ENCODE measurements at places on chromosomes 2 and 18.

GRCh38 chr2:137912371-137912770 is 51.9 kb upstream of the HNMT start:
- DNase-seq: no peak

GRCh38 chr2:178946494-178946893 is 103.4 kb downstream of the CCDC141 start:
- DNase-seq: no peak

DNA sequence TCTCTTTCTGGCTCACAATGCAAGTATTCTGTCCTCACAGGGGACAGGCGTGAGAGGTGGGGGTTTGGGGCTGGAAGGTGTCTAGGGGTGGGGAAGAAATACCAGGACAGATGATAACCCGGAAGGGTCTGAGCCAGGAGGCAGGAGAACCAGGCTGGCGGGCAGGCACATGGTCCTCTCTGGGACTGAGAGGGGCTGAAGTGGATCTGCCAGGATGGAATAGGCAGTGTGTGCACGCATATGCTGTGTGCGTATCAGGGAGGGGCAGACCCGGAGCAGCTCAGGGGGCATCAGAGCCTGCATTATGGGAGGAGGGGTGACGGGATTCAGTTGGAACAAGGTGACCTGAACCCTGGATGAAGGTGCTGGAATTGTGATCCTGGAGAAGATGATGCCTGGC is 157.3 kb downstream of the DYSF start:
- no peak for DNase-seq

DNA sequence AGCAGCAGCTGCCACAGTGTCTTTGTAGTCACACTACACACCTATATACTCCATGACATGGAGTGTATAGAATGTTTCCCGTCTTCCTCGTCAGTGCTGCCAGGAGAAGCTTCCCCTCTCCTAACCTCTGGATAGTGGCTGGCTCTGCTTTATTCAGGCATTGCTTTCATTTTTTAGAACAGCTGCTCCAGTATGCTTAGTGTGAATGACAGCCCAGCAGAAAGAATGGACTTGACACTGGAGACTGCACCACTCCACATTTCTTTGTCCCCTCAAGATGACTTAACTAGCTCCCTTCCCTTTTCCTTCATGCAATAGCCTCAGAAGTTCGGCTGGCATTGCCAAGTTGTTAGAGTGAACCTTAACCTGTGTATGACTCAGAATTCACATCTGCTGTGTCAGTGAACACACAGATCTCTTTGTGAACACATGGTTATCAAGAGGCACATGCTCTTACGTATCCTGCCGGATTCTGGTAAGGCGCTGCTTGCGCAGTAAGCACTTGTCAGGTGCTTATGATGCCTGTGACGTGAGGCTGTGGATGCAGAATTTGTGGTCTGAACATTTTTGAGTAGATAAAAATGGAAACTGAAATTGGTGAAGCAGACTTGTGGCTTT is 73.9 kb downstream of the NEDD4L start:
- no peak for DNase-seq

DNA sequence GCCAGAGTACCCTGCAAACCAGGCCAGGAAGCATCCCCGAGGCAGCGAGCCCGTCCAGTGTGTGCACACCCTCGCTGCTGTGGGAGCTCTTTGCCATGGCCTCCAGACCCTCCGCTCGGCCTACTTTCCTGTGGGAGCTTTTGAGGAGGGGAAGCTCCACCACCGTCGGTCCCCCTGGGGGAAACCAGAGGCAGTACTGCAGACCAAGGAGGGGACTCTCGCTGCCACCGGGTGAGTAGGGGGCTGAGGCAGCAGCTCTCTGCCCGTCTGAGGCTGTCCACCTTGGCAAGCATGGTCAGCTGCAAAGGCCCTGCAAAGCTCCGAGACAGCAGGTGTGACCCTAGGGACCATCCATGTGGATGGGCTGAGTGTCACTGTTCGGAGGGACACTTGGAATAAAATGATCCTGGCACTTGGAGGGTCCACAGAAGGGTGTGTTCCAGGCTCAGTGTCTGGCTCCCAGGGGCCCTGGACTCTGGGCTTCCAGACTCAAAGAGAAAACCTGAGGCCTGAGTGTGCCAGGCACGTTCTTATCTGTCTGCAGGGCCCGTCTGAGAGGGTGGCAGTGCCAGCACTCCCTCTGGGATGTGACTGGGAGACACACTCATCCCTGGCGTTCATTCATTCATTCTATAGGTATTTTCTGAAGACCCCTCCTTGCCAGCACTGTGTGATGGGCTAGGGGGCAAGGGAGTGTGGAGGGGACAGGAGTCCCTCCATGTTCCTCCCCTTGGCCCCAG is 282.8 kb upstream of the HS6ST1 start:
- no peak for DNase-seq

DNA sequence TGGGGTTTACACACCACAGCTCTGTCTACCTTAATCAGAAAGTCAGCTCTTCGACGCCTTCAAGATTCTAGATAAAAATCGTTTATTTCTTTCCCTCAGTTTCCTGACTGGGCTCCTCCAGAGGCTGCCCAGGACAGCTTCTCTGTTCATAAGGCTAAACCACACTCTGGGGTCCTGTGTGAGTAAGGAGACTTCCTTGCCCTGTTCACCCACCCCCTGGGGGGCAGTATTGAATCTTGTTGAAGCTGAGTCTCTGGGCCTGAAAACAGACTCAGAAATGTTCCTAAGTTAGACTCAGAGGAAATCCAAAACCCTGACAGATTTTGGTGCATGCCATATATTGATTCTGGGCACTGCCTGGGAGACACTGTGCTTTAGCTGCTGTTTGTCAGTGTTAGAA is 43.0 kb downstream of the G6PC2 start:
- no peak for DNase-seq

DNA sequence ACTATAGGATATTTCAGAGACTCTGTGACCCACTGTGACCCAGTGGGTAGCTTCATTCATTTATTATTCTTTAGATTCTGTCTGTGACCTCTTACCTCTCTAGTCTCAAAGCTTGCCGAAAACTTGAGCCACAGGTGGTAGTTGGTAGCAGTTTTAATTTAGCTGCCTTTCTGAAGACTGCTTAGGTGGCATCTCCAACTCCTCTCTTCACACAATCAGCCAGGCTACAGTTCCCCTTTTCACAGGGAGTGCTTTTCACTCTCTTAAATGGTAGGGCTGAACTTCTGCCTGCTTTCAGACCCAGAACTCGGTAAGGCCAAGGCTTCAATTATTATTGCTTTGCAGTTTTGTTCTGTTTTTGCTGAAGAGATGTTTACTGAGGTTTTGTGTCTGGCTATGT is 349.6 kb downstream of the ARL6IP6 start:
- DNase-seq: no peak

- DNase-seq: no peak
Measured at GRCh38 chr2:88760819-88761598, 69.5 kb downstream of the RPIA start.

- no peak for DNase-seq
Measured at GRCh38 chr2:56981554-56981953, 797.8 kb downstream of the CCDC85A start.

- DNase-seq: no peak
Measured at GRCh38 chr2:200620606-200621390, 35.0 kb downstream of the AOX1 start.

DNA sequence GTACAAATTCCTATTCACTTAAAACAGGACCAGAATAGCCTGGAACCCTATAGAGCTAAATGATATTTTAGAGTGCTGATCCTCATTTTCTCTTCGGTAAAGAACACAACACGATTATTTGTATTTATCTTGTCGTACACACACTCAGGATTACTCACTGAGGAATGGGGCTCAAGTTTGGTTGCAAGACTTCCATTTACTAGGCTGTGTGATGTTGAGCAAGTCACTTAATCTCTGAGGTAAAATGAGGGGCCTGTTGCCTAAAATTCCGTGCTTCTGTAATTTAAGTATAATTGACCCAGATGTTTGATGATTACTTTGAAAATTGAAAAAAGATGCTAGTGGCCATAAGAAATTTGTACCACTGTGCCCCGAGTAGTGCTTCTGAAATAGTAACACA is 42.6 kb upstream of the MAP4K3 start:
- DNase-seq: no peak

DNA sequence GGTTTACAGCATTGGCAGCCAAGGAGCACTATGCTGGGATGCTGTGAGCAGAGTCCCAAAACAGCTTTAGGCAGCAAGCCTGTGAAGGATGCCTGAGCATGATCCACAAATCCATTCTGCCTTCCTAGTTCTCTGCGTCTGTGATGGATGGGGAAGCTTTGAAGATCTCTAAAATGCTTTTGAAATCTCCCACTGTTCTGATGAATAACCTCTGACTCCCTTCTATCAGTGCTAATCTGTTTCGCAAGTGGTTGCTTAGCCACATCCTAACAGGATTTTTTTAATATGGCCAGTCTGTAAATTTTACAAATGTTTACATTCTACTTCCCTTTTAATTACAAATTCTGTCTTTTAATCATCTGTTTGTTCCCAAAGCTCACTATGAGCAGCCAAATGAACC is 319.2 kb downstream of the GULP1 start:
- DNase-seq: no peak

DNA sequence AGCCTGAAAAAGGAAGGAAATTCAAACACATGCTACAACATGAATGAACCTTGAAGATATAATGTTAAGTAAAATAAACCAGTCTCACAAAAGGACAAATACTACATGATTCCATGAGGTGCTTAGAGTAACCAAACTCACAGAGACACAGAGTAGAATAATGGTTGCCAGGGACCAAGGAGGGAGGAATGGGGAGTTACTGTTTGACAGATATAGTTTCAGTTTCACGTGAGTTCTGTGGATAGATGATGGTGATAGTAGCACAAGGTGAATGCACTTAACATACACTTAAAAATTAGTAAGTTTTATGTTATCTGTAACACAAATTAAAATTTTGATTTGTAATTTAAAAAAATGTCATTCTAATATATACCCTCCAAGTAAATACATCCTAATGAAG is 106.9 kb upstream of the ACVR1C start:
- DNase-seq: no peak

GRCh38 chr2:34349527-34349926 is 750.4 kb upstream of the FAM98A start:
- DNase-seq: no peak

- DNase-seq: no peak
Measured at GRCh38 chr18:32911660-32912284, 138.9 kb upstream of the KLHL14 start.

DNA sequence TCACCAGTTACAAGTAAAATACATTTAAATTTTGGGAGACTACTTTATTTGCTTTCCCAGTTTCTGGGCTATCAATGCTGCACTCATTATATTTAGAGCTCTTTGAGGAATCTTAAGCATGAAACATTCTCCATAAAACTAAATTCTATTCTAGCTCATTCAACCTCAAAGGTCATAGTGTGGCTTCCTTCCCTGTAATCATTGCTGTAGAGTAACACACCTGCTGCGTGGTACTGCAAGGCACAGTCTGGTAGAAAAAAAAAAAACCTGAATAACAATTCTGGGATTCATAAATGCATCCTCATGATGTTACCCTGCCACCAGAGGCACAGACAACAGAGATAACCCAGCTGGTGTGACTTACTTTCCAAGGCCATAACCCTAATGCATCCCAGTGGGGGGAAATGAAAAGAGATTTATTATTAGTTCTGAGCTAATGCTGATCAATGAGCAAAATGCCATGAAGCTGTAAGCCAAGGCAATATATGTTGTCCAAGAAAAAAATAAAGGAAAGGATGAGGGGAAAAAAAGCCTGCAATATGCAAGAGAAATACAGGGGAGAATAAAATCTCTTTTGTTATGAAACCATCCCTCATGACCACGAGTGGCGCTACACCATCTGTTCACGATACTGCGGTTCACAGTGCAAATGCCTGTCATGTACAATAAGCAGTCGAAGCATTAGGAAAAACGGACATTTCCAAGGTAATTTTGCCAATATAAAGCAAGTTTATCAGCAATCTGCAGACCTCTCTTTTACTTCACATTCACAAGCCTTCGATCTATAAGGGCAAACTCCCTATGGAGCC is 1481.6 kb upstream of the PIK3C3 start:
- no peak for DNase-seq

GRCh38 chr18:27778925-27779324 is 398.0 kb downstream of the CDH2 start:
- no peak for DNase-seq

DNA sequence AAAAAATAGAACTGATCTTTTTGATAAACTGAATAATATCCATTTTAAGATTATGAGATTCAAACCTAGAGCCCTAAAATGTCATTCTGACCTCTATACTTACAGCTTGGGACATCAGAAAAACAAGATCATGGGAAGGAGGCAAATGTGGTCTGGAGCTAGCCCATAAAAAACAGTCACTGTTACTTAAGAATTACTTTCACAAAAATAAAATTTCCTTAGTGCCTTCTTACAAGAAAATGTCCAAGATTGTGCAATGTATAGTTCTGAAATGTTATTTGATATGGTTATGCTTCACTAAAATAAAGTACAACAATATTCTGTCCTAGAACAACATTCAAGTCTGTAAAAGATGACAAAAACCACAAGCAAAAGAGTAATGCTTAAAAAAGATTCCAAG is 247.6 kb downstream of the DYM start:
- DNase-seq: no peak

DNA sequence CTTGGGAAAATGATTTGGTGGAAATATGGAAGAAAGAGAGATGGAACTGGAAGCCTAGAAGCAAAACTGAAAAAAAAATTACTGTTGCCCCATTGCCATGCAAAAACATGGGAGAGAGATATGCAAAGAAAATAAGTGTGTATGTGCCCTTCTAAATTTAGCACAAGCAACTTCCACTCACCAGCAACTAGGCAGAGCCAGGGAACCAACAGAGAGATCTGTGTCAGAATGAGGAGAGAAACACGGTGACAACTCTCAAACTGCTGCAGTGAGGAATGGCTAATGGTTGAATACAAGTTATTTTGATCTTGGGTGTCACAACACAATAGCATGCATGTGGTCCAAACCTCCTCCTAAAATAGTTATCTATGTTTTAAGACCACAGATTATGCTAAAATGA is 10.9 kb downstream of the DSC2 start:
- no peak for DNase-seq

DNA sequence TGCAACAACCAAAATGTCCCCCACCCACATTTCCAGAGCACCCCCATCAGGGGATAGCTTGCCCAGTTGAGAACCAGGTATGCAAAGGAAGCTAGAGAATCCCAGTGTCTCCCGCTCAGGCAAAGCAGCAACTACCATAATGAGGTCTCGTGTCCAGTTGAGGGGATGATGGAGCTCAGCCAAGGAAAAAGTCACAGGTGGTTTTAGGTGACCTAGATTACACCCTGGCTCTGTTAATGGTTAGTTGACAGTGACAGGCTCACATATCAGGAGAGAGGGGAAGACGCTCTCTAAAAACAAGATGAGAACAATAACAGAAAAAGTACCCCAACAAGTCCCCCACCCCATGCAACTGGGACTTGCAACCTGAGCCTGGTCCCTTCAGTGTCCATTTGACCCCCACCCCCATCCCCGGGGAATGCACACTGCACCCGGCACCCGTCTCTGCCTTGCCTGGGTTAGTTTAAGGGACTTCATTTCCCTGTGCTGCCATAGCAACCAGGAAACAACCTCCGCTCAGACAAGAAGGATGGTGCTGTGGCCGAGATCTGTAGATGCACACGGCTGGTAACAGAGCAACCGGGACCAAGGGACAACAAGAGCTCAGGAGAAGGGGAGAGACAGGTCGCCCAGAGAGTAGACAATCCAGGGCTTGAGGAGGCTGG is at the start of gene KIAA2012:
KIAA2012 (plus strand) TSS at position 519 of the 665 bp plus-strand sequence. CDS start 373 bp downstream, outside the sequence.
- DNase-seq: no peak

Measured in stimulated activated CD8-positive, alpha-beta memory T cell treated with anti-CD3 and anti-CD28 coated beads, Interleukin-4, amount 100 ng/mL, for 1 hour (primary cell).